ENCODE measurements at places on chromosomes 13 and 19. TPM values are rescaled to one million over a fixed set of nuclear protein-coding genes. Genes with fewer than 3 reads are reported as not detected.

DNA sequence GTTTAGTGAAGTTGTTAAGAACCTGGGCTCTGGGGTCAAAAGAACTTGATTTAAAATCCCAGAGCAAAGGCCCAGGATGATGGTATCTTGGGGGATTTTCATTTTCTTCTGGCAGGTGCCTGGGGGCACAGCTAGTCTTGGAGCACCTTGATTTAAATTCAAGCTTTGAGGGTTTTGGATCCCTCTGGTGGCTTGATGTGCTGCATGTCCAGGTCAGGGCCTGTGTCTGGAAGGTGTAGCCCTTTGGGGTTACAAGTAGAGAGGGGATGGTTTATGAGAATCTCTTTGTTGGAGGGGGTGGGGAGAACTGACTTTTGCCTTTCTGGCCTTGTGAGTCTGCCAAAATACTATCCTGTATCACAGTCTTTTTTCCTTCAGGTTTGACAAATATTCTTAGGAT lies 55.8 kb downstream of the AKAP11 start:
- DNase-seq: no peak

- no peak for DNase-seq
These were observed 345.1 kb downstream of the MTUS2 start for GRCh38 chr13:29165216-29165615.

Gene TEKTIP1
- 1.4 TPM for total RNA-seq

Gene ZNF112
- 5.7 TPM for total RNA-seq

Gene ZNF14
- total RNA-seq: 3.1 TPM

Gene ZNF121
- 66.2 TPM for total RNA-seq
